ENCODE measurements at places on chromosomes 7 and 10.

- peak; percentile 25 for DNase-seq
Measured at GRCh38 chr10:132539431-132539839, 1.8 kb downstream of the INPP5A start.

DNA sequence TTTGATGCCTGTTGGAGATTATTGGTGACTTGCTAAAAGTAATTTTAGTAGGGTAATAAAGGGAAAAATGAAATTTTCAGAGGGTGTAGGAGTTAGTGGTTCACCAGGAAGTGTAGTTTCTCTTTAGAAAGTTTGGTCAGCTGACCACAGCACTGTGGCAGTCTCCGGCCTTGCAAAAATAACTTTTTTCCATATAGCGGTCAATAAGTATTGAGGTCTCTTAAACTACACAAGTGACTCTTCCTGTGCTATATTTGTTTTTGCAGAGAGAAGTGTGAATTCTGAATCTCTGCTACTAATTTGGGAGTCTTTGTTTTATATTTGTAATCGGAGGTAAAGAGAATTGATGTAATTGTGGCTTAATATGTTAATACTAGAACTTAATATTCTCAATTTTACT is 24.3 kb downstream of the PTPN12 start:
- no peak for DNase-seq

- no peak for DNase-seq
Measured at GRCh38 chr7:66679633-66680244, 51.1 kb downstream of the KCTD7 start.

DNA sequence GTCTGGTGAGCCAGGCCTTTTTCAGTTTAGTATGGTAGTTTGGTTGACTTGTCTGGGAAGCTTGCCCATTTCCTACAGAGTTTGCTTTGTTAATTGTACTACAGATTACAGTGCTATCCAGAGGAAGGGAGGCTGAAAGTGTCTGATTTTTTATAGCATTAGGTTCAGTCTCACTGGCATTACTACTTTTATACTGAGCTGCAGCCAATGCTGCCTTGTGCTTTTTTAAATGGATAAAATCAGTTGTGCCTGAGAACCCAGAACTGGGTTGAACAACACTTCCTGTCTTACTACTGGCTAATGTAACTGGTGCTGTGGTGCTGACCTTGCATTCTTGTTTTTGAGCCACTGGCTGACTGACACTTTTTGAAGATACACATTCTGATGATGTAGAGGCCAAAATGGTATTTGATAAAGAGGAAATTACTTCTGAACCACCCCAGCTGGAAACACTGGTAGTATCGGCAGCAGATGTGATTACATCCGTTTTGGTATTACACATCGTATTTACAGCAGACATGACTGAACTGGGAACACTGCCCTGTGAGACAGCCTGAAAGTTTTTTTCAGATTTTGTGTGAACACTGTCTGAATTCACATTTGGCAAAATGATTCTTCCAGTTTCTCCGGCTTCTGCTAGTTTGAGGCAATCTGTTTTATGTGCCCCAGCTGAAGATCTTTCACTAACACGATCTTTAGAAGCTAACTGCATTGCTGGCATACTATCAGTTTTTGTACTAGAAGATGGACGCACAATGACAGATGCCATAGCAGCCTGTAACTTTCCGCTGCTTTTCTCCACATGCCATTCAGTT is 74.1 kb downstream of the NRBF2 start:
- DNase-seq, result no peak

GRCh38 chr10:17200001-17200911 is 1.2 kb downstream of the TRDMT1 start:
- DNase-seq, result no peak

GRCh38 chr10:23779301-23779700 is 340.4 kb downstream of the OTUD1 start:
- DNase-seq, result no peak

DNA sequence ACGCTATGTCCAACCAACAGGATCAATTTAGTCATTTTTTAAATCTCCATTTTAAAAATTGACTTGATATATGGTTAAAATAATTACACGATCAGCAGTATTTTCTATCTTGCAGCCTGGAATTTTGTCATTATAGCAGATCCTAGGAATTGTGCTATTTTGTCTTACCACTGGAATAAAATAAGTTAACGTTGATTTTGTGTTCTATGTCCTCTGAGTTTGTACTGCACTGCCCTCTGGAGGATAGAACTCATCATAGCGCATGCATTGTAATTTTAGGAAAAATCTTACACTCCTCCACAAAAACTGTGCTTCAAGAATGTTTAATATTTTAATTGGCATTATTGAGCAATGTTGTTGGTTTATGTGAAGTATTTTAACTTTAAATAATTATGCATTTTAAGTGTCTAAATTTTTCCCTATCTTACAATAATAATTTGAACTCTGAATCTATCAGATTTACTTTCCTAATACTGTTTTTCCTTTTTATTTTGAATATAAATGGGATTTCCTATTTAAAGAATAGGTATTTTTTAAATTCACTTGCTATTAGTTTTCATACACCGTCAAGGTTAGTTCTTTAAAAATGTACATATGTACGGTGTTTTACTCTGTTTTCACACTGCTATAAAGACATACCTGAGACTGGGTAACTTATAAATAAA is 220.1 kb downstream of the PPP1R3A start:
- DNase-seq, result no peak

DNA sequence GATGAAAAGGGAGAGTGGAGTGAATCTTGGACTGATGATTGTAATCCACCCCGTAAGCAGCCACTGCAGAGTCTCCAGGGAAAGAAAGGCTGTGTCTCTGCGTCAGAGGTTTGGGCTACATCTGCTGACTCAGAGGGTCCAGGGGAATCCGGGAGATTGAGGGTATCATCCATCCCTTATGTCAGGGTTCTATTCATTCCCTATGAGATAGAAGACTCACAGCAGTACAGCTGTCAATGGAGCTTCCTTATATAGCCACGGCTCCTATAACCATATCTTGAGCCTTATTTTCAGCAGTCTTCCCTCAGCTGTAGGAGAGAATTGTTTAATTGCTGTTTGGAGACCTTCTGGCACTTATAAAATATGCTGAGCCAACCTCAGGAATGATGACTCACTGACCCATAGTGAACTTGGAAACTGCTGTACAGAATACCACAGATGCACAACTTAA is 558.2 kb upstream of the PFKP start:
- DNase-seq, result no peak

- DNase-seq, result no peak
Measured at GRCh38 chr10:92074126-92074887, 150.7 kb downstream of the BTAF1 start.

DNA sequence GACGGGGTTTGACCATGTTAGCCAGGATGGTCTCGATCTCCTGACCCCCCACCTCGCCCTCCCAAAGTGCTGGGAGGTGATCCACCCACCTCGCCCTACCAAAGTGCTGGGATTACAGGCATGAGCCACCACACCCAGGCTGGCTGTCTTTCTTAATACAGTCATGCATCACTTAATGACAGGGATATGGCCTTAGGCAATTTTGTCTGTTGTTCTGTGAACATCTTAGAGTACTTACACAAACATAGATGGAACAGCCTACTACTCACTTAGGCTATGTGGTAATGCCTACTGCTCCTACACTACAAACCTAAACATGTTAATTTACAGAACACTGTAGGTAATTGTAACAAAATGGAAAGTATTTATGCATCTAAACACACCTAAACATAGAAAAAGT is 106.6 kb upstream of the KCNMA1 start:
- no peak for DNase-seq

GRCh38 chr7:101162551-101163278 is 2.7 kb downstream of the VGF start:
- DNase-seq, result no peak

GRCh38 chr7:116426428-116427156 is 72.9 kb upstream of the CAV2 start:
- DNase-seq, result no peak

DNA sequence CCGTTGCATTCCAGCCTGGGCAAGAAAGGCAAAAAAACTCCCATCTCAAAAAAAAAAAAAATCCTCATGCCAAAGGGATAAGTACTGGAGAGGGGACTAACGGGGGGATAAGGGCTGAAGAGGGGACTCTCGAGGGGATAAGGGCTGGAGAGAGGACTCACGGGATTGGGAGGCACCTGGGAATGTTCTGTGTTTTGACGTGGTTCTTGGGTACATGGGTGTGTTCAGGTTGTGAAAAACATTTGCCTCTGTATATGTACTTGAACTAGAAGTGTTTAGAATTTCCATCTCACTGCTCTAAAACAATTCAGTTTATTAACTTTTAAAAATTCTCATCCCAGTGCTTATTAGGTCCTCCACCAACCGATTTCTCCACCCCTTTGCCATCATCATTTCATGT is 4.5 kb downstream of the FKBP6 start:
- DNase-seq, result no peak

DNA sequence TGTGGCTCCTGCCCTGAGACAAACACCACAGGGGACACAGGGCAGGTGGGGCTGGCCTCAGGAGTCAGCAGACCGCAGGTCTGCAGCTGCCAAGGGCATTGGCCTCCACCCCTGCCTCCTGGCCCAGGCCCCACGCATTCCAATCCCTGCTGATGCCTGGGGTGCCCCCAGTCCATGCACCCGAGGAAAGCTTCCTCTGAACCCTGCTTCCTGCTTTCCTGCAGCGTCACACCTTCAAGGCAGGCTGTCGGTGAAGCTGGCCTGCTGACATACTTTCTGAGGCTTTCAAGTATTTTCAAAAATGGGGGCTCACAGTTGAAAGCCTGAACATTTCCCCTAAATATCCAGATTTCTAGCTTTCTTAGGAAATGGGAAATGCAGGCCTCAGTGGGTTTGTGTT is 22.5 kb upstream of the ANTXRL start:
- DNase-seq, result no peak

GRCh38 chr10:80476685-80477084 is 22.6 kb downstream of the TSPAN14 start:
- DNase-seq, result no peak

DNA sequence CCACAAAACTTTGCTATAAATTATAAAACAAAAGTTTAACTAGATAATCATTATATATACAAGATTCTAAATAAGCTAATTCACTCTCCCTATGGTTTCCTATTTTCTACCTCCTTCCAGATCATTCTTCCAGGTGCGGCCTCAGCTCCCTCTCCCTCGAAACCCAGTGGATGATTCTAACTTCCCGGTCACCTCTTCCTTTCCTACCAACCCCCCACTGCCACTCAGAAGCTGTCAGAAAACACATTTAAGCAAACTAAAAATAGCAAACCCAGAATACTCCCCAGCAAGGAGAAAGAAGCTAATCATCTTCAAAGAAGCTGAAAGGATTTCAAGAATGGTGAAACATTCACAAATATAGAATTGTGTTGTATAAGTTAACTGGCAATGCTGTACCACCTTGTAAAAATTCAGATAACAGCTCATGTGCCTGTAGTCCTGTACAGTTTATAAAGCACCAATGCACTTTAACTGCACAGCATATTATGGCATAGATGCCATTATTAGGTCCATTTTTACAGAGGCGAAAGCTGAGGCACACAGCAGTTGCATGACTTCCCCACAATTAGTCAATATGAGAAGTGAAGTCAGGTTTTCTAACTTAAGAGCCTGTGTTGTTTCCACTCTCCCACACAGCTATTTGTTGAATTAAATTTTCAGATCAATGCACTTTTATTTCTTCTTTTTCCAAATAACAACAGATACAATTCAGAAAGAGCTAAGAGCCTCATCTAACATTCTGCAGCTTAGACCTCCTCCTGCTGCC is 13.7 kb upstream of the DNTT start:
- DNase-seq, result no peak

DNA sequence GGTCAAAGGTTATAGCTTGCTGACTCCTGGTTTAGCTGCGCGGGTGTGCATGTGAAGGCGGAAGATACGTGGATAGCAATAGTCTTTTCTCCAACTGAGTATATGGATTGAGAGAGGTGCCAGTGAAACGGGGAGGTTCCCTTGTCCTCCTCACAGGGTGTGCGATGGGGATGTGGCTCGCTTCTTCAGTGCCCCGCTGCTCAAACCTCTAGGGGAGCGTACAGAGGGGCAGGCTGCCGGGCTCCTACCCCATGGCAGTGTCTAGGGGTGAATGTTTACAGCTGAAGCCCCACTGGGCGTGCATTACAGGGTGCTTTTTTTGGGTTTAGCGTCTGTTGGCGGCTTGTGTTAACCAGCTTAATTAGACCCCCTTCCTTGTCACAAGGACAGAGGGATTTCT is 438.5 kb downstream of the CCSER2 start:
- no peak for DNase-seq

DNA sequence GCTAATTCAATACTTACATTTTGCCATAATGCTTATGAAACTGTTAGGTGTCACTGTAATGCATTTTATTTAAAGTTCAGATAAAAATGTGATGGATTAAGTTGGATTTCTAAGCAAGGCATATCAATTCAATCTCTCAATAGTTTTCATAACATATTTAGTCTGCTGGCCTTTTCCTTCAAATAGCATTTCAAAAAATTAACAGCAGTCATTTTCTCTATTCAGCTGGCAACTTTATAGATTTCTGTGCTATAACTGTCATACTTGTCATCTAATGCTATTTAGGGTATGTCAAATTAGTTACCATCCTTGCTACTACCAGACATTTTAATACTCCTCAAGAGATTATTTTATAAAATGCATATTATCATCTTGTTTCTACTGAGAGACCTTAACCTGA is 4.3 kb downstream of the GAD2 start:
- DNase-seq, result no peak

- no peak for DNase-seq
Measured at GRCh38 chr7:104993217-104993862, 20.7 kb upstream of the KMT2E start.

GRCh38 chr10:123743441-123744223 is 77.5 kb downstream of the GPR26 start:
- no peak for DNase-seq

- no peak for DNase-seq
Measured at GRCh38 chr7:105826143-105826542, 50.3 kb downstream of the ATXN7L1 start.

- no peak for DNase-seq
Measured at GRCh38 chr10:101043363-101043707, 12.3 kb downstream of the SFXN3 start.

DNA sequence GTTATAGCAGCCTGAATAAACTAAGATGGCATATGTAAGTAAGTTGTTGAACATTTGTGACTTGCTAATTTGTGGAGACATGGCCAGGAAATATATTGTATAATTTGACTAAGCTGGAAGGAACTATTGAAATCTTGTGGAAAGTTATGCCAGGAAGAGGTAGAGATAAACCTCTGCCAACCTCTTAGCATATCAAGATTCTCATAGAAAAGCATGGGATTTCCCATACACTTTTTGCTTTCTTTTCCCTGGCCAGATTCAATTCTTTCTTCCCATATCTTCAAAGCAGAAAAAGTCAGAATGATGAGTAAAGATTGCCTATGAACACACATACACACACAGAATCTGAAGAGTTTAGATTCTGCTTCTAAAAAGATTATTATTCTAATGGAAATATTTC is 216.2 kb downstream of the SEMA3D start:
- DNase-seq, result no peak

GRCh38 chr7:149773446-149774236 is at the start of gene ZNF467:
Gene ZNF467 (minus strand): TSS chr7:149773588. CDS start chr7:149771032, 2,556 bp downstream.
- DNase-seq, result peak; percentile 45
